ENCODE measurements at places on chromosomes 16 and 17.

- no peak for DNase-seq
Measured at GRCh38 chr17:48139944-48140343, 32.4 kb downstream of the SNX11 start.

DNA sequence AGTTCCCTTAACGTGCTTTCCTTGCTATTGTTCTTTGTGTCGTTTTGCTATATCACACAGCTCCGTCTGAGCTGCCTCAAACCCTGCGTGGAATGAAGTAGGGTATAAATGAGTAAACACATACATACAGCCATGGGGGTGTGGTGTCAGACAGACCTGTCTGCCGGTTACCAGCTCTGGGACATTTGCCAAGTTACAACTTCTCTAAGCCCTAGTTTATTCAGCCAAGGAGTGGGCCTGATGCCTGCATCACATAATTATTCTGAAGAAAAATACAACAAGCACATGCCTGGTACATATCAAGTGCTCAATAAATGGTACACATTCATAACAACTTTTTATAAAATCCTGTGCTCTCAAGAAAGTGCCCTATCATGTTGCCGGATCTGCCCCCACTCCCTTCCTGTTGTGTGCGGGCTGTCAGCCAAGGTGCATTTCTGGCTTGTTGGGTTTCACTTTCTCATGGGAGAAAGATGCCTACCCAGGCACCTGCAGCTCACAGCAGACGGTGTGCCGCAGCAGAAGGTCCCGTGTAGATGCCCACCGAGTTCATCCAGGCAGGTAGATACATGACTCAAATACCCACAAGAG is 30.5 kb downstream of the SMPD3 start:
- DNase-seq: peak; percentile 67

DNA sequence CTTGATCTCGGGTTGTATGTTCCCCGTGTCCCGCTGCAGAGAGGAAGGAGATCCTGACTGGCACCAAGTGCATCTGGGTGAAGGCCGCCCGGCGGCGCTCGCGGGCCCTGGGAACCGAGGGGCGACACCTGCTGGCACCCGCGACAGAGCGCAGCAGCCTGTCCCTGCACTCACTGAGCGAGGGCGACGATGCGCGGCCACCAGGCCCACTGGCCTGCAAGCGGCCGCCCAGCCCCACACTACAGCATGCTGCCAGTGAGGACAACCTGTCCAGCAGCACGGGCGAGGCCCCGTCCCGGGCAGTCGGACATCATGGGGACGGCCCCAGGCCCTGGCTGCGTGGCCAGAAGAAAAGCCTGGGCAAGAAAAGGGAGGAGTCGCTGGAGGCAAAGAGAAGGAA is 7.5 kb downstream of the BTBD17 start:
- peak; percentile 7 for DNase-seq

DNA sequence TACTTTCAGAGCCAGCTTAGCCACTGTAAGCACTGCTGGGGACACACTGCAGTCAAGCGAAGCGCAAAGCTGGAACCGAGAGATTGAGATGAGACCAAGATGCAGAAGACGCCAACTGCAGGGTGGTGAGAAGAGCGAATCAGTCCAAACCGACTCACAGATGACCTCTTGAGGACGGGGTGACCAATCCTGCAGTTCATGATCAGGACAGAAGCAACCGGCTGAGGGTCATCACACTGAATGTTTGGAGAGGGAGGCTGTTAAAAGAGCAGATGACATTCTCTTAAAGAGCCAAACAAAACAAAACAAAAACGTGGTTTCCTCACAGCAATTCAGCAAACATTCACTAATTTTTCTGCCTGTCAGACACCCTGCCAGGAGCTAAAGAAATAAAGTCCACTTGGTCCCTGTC is 8.5 kb downstream of the HASPIN start:
- no peak for DNase-seq

DNA sequence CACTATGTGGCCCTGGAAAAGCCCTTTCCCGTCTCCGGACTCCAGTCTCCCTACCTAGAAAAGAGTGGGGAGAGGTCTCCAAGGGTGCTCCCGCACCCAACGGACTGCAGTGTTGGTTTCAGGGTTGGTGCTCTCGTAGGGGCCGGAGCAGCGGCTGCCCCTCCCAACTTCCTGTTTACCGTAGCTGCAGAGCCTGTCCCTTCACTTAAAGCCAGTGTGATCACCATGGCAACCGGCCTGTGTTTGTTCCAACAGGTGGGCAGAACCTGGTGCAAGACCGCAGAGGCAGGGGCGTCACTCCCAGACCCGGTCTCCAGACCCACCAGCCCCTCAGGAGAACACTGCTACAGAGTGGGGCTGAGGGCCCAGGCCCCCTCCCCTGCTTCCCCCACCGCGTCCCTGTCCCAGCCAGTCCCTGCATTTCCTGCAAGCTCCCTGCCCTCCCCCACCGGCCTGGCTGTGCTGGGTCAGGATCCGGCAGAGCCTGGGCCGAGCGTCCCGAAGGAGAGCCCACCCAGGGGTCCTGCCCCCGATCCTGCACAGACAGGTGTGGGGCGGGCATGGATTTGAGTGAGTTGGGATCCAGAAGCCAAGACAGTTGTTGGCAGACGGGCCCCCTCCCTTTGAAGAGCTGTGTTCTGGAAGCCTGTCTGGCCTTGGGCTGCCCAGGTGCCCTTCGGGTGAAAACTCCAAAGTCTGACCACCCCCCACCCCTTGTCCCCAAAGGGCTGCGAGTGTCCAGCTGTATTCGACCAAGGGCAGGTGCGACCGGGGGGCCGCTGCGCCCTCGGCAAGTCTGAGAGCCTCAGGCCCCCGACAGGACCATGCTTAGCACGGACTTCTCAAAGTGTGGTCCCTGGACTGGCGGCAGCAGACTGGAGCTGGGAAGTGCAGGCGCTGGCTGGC is 1.5 kb upstream of the BAIAP3 start:
- DNase-seq: no peak

DNA sequence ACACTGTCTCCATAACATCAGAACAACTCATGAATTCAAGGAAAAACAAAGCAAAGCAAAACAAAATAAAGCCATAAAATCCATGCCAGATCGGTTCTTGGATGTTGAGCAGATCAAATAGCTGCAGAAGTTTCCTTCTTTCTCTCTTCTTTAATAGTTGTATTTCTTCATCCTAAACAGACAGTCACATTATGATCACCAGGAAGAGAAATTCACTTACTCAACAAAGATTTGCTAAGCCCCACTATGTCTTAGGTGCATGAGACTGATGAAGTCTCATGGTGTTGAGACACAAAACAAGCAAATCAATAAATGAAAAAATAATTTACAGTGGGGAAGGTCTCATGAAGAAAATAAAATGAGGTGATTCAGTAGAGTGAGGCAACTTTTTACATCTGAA is 72.8 kb downstream of the WIPI1 start:
- DNase-seq: no peak

- no peak for DNase-seq
Measured at GRCh38 chr17:37327341-37328090, 48.3 kb upstream of the C17orf78 start.

GRCh38 chr17:79658811-79659207 is 48.0 kb upstream of the RBFOX3 start:
- no peak for DNase-seq

DNA sequence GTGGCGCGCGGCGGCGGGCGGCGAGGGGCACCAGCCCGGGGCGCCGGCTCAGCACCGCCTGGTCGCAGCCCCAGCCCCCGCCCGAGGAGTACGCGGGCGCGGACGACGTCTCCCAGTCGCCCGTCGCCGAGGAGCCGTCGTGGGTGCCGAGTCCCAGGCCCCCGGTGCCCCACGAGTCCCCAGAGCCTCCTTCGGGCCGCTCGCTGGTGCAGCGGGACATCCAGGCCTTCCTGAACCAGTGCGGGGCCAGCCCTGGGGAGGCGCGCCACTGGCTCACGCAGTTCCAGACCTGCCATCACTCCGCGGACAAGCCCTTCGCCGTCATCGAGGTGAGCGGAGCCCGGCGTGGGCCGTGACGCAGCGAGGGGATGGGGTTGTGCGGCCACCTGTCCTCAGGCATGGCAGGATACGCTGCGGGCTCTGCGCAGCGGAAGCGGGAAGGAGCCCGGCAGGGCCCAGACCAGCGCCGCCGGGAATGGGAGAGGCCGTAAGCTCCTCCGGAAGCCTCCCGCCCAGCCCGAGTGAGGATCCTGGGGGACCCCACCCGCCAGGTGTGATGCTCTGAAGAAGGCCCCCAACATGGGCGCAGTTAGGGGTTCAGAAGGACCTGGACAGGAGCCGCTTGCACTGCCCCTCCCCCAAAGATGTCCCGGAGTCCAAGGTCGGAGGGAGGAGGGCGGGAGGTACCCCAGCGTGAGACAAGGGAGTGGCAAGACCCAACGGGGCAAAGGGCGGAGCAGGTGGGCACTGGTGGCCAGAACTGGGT is 522 bp downstream of the NAGS start:
- DNase-seq: peak; percentile 14

- no peak for DNase-seq
Measured at GRCh38 chr17:27489045-27489715, 32.9 kb downstream of the KSR1 start.

- no peak for DNase-seq
Measured at GRCh38 chr17:17683710-17684365, 2.6 kb downstream of the RAI1 start.

DNA sequence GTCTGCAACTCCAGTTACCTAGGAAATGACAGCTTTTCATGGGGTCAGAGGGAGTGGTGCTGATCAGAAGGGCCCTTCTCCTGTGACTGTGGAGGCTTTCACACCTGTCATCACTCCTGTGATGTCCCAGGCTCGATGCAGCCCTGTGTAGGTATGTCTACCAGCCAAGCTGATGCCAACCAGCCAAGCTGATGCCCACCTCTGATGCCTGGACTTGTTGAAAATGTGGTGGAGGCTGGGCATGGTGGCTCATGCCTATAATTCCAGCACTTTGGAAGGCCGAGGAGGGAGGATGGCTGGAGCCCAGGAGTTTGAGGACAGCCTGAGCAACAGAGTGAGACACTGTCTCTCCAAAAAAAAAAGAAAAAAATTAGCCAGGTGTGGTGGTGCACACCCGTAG is 33.7 kb upstream of the RGS9 start:
- no peak for DNase-seq

DNA sequence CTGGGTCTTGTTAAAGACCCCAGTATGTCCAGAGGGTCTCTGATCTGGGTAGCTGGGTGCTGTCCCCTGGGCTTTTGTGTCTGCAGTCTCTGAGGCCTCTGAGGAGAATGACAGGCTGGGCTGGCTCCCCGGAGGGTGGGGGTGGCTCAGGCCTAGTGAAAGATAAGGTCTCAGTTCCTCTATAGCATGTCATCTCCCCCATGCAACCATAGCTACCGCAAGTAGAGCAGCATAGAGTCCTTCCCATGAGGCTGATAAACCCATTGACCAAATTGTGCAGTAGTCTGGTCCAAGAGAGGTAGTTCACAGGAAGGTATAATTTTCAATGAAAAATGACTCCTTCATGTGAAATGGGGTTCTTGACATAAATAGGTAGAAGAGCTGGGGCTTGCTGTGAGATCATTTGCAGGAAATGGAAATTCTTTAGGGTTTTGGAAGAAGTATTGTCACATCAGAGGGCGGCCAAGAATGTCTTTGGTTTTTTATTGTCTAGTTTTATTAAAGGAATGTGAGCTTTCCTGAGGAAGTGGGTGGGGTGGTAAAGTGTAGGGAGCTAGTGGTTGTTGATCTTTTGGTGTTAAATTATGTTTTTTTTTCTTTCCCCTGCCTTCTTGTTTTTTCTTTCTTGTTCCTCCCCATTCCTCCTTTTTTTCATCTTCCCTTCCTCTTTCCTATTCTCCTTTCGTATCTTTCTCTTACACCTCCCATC is 21.0 kb downstream of the SLC7A6OS start:
- no peak for DNase-seq

DNA sequence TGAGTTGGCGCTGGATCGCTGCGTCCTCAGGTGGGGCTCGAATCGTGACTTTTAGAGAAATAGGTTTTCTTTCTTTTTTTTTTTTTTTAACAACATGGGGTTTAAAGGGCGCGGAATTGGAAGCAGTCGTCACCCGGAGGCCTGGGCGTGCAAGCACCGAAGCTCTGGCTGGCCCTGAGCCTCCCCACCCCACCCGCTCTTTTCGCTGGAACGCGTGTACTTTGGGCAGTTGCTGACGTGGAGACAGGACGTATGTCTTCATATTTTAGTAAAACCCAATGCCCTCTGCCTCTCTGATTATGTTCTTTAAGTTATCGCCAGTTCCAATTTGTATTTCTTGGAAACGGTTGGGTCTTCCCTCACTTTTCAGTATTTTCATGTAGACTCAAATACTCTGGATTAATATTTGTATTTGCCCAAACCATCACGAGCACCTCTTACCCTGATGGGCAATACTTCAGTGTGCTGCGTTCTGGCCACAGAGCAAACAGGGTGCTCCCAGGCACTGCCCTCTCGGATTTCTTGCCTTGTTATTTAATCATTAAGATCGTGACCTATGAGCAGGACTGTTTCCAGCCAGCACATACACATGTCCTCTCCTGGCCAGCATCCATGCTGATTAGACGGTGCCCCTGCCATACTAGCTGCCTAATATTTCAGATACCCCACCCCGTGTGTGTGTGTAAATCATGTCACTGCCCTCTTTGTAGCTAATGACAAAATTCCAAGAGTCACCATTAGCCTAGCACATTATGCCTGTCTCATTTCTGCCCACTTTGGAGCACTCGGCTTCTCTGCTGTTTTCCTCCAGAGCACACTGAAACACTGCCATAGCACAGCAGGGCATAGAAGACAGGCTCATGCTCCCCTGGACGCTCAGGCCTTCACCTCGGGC is 805 bp upstream of the C16orf95 start:
- no peak for DNase-seq

GRCh38 chr17:59292174-59292523 is 39.3 kb upstream of the YPEL2 start:
- no peak for DNase-seq

DNA sequence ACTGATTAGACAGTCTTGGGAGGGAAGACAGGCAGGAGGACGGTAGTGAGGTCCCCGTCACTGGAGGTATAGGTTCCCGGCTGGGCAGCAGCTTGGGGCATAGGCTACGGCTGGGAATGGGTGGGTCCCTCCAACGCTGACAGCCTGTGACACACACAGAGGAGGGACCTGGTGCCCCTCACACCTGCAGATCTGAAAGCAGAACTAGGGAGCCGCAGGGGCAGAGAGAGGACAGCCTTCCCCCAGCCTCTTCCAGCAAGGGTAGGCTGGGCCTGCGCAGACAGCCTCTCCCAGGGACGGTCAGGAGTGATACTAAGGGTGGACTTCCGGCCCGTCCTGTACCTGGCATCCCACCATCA is 2.0 kb downstream of the P2RX1 start:
- DNase-seq: no peak

- no peak for DNase-seq
Measured at GRCh38 chr17:63314761-63315160, 131.3 kb downstream of the CYB561 start.

DNA sequence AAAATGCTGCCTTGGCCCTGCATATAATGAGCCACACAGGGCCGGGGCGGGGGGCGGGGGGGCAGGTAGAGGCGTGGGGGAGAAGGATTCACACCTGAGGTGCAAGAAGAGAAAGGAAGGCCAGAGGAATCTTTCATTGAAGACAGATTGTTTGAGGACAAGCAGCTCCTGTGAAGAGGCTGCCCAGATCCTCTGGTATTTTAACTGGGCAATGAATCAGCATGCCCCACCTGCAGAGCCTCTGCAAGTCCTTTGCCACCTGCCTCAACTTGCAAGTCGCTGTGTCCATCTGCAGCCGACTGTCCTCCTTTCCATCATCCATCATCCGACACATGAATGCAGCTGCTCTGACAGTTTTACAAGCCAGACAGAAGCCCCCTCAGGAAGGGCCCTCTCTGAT is 1.2 kb upstream of the SOST start:
- no peak for DNase-seq

GRCh38 chr17:31489295-31490018 is 98.0 kb downstream of the RAB11FIP4 start:
- DNase-seq: peak; percentile 39

- no peak for DNase-seq
Measured at GRCh38 chr17:77924757-77925336, 33.7 kb upstream of the TNRC6C start.

Data from activated naive CD4-positive, alpha-beta T cell (primary cell).